PC-3 (cell line): ENCODE measurements at places on chromosomes 5 and 9. TPM values are rescaled to one million over a fixed set of nuclear protein-coding genes. Genes with fewer than 3 reads are reported as not detected.
A peak's percentile ranks its signal among the peaks of the same experiment; 100 is the strongest.

DNA sequence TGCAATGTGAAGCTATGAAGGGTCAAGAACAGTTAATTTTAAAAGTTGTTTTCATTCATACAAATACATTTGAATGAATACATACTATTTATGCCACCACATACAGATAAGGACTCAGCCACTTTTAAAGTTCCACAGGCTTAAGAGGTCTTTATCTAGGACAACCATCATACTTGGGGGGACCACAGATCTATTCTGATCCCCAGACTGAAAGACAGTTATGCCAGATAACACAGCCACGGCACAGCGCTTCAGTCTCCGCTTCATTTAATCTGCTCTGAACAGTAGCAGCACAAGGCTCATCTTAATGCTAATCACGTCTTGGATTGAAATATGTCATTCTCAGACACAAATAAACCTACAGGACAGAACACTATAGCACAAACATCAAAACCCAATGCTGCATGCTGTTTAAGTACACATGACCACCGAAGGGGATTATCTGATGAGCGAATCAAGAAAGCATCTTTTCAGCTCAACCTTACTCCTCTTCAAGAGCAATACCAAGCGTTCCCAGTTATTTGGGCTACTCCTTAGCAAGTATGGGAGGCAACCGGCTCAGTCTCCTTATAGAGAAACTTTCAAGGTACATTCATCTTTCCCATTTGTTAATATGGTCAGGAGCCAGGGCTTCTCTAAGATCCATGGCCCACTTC is 33.3 kb downstream of the PUM3 start:
- H3K27me3 ChIP-seq = no peaks in the 10 kb centered on the region
- H3K4me1 ChIP-seq = no peaks in the 10 kb centered on the region
- H3K4me3 ChIP-seq = no peak overlapping the region
- no peak for DNase-seq

- DNase-seq = no peak
- no peaks in the 10 kb centered on the region for H3K27me3 ChIP-seq
- no peak overlapping the region for H3K27ac ChIP-seq
These were observed 59.2 kb downstream of the NDST1 start for GRCh38 chr5:150567031-150567717.

DNA sequence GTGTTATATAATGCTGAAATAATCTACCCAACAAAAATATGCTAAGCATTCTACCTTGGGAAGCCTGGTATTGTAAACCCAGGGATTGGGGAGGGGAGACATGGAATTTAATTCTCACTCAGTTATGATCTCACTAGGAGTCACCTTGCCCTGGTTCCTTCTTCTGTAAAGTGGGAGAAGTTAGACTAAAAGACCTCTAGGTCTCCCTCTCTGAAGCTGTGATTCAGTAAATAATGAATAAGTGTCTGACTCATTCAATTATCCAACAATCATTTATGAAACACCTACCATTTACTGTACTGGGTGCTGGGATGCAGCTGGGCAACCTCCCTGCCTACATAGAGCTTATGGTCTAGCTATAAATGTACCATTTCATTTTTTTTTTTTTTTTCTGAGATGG is 20.2 kb upstream of the SPARC start:
- no peaks in the 10 kb centered on the region for H3K4me1 ChIP-seq
- no peak overlapping the region for H3K4me3 ChIP-seq
- no peaks in the 10 kb centered on the region for H3K27me3 ChIP-seq
- peak; percentile 74 for DNase-seq

- no peak overlapping the region for H3K27ac ChIP-seq
- H3K4me1 ChIP-seq = peaks cover 21% of the 10 kb centered on the region
- no peaks in the 10 kb centered on the region for H3K27me3 ChIP-seq
These were observed 60.3 kb downstream of the RICTOR start for GRCh38 chr5:39013938-39014337.

GRCh38 chr9:75911390-75911789 is 20.9 kb downstream of the PCSK5 start:
- no peaks in the 10 kb centered on the region for H3K36me3 ChIP-seq
- no peaks in the 10 kb centered on the region for H3K4me1 ChIP-seq
- H3K4me3 ChIP-seq = no peak overlapping the region
- no peak overlapping the region for H3K27ac ChIP-seq

DNA sequence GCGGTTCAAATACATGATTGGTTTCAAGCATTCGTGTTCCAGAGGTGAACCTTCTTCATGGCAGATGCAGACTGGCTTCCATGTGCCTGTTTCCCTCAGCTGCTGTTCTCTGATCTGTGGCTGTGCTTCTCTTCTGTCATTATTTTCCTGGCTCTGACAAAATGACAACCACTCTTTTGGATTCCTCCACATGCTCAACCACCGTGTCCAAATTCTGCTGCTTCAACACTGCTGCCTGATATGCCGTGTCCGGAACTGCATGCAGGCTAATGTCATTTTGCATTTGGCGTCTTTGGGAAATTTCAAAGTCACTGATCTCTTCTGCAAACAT is 368.7 kb upstream of the ZNF608 start:
- H3K36me3 ChIP-seq = no peaks in the 10 kb centered on the region
- H3K4me3 ChIP-seq = no peak overlapping the region
- no peaks in the 10 kb centered on the region for H3K27me3 ChIP-seq
- DNase-seq = no peak
- no peak overlapping the region for H3K27ac ChIP-seq
- H3K4me1 ChIP-seq = 0 out of 2 replicates have a peak, but pooled peaks cover 8% of the 10 kb centered on the region

DNA sequence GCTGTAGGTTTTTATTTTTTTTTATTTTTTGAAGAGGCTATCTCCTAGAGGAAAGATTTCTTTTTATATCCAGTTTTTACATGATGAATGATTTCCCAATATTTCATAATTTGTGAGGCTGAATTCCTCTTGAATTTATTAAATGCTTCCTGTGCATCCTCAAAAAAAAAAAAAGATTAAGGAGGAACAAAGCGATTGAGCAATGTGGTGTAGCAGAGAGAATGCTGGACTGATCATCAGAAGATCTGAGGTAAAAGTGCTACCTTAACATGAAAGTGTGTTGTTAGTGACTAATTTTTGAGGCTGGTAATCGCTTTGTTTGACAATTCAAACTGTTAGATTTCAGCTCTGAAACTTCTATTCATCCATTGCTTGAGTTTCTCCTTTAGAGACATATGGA is 125.1 kb downstream of the ESM1 start:
- no peak overlapping the region for H3K4me3 ChIP-seq
- DNase-seq = no peak
- H3K27me3 ChIP-seq = no peaks in the 10 kb centered on the region
- H3K4me1 ChIP-seq = no peaks in the 10 kb centered on the region
- no peak overlapping the region for H3K27ac ChIP-seq

DNA sequence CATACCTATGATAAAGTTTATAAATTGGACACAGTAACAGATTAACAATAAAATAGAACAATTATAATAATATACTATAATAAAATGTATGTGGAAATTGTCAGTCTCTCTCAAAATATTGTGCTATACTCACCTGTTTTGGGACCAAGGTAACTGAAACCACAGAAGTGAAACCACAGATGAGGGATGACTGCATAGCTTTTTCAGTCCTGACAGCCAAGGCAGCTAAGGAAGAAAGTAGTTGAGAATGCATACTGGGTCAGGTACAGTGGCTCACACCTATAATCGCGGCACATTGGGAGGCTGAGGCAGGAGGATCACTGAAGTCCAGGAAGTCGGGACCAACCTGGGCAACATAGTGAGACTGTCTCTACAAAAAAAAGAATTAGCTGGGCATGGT is 8.9 kb downstream of the SRP19 start:
- H3K27ac ChIP-seq = no peak overlapping the region
- no peak for DNase-seq
- no peak overlapping the region for H3K4me3 ChIP-seq
- peaks cover 31% of the 10 kb centered on the region for H3K36me3 ChIP-seq

- H3K4me1 ChIP-seq = peaks cover 11% of the 10 kb centered on the region; the same call in 1 of the 2 replicates
- no peaks in the 10 kb centered on the region for H3K36me3 ChIP-seq
- H3K4me3 ChIP-seq = no peak overlapping the region
- no peak overlapping the region for H3K27ac ChIP-seq
- H3K27me3 ChIP-seq = 0 out of 2 replicates have a peak, but pooled peaks cover 15% of the 10 kb centered on the region
These were observed 210.1 kb downstream of the ERCC6L2 start for GRCh38 chr9:96085491-96086143.

DNA sequence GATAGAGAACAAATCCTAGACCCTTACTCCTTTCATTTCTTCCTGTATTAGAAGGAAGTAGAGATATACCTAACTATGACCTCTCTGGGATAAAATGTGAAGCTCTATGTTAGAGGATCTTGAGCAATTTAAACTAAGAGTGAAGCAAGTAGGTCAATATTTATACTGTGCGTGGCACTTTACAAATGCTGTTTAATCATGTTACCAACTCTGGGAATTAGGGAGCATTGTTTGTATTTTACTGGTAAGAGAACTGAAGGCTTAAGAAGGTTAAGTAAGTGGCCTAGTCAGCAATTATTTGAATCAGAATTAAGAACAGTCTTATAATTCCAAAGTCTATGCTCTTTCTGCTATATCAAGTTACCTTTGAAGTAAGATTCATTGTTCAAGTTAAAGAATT is 12.0 kb downstream of the TNC start:
- peak overlapping the region; percentile 97 for H3K27ac ChIP-seq
- H3K4me3 ChIP-seq = peak overlapping the region; percentile 40; the same call in 1 of the 2 replicates
- H3K4me1 ChIP-seq = peaks cover 50% of the 10 kb centered on the region
- no peaks in the 10 kb centered on the region for H3K27me3 ChIP-seq
- DNase-seq = peak; percentile 80

DNA sequence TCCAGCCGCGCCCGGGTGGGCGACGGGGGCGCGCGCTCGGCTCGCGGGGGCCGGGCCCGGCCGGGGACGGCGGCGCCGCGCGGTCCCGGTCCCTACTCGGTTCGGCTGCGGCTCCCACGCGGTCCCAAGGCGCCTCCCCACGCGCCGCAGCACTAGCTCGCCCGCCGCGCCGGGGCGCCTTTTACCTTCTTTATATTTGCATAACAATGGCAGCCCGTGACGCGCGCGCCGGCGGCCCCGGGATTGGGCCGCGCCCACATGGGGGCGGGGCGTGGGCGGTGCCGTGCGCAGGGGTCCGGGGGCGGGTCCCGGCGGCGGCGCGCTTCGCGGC is at the start of gene NRARP:
Gene NRARP, minus strand, starts transcription at position 154 of the 331 bp plus-strand sequence. CDS start 343 bp downstream, outside the sequence.
- H3K4me3 ChIP-seq = peak within 1 kb of the TSS; percentile 89
- peak; percentile 85 for DNase-seq
- H3K27me3 ChIP-seq = no peaks in the 10 kb centered on the region
- H3K27ac ChIP-seq = peak within 1 kb of the TSS; percentile 30

DNA sequence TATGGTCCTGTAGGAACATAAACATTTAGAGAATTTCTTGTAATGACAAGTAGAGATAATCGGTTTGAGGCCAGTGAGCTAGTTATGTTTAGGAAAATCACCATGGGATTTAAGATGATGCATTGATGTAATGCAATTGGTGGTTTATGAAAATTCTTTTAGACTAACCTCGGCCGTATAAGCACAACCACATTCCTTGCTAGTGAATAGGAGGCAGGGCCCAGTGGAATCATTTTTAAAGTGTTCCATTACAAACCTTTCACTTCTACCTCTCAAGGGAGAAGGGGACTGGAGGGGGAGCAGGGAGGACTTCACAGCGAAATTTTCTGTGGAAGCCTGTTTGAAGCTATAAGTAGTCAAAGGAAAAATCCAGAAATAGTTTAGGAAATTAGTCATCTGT is 71.8 kb upstream of the NFIL3 start:
- no peak overlapping the region for H3K4me3 ChIP-seq
- no peaks in the 10 kb centered on the region for H3K27me3 ChIP-seq
- no peak overlapping the region for H3K27ac ChIP-seq

GRCh38 chr5:38607396-38607795 is 51.0 kb upstream of the LIFR start:
- H3K27me3 ChIP-seq = no peaks in the 10 kb centered on the region
- peak; percentile 49 for DNase-seq
- no peak overlapping the region for H3K4me3 ChIP-seq
- H3K27ac ChIP-seq = no peak overlapping the region
- no peaks in the 10 kb centered on the region for H3K36me3 ChIP-seq
- H3K4me1 ChIP-seq = peaks cover 24% of the 10 kb centered on the region

- H3K27me3 ChIP-seq = no peaks in the 10 kb centered on the region
- no peak overlapping the region for H3K4me3 ChIP-seq
- no peak overlapping the region for H3K27ac ChIP-seq
- no peaks in the 10 kb centered on the region for H3K4me1 ChIP-seq
These were observed 260.4 kb downstream of the CWC27 start for GRCh38 chr5:65029178-65029577.

GRCh38 chr9:6938873-6939272 is 181.1 kb downstream of the KDM4C start:
- no peak overlapping the region for H3K4me3 ChIP-seq
- H3K27me3 ChIP-seq = no peaks in the 10 kb centered on the region
- peaks cover 22% of the 10 kb centered on the region for H3K4me1 ChIP-seq
- H3K27ac ChIP-seq = no peak overlapping the region

DNA sequence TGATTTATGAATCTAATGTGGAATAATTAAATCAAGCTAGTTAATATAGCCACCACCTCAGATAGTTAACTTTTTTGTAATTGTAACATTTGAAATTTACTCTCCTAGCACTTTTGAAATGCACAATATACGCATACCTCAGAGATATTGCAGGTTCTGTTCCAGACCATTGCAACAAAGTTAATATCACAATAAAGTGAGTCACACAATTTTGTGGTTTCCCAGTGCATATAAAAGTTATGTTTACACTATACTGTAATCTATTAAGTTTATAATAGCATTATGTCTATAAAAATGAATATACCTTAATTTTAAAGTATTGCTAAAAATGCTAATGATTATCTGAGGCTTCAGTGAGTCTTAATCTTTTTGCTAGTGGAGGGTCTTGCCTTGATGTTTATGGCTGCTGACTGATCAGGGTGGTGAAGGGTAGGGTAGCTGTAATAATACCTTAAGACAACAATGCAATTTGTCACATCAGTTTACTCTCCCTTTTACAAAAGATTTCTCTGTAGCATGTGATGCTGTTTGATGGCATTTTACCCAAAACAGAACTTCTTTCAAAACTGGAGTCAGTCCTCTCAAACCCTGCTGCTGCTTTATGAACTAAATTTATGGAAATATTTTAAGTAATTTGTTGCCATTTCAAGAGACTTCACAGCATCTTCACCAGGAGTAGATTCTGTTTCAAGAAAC is 235.1 kb upstream of the ADAMTSL1 start:
- H3K27ac ChIP-seq = peak overlapping the region; percentile 99
- no peaks in the 10 kb centered on the region for H3K27me3 ChIP-seq
- peaks cover 51% of the 10 kb centered on the region for H3K4me1 ChIP-seq
- peak; percentile 86 for DNase-seq
- H3K4me3 ChIP-seq = peak overlapping the region; percentile 51
- no peaks in the 10 kb centered on the region for H3K36me3 ChIP-seq

GRCh38 chr9:32200241-32200640 is 184.2 kb upstream of the ACO1 start:
- no peak for DNase-seq
- peaks cover 9% of the 10 kb centered on the region; the same call in 1 of the 2 replicates for H3K27me3 ChIP-seq
- H3K27ac ChIP-seq = no peak overlapping the region
- H3K36me3 ChIP-seq = no peaks in the 10 kb centered on the region
- no peak overlapping the region for H3K4me3 ChIP-seq
- H3K4me1 ChIP-seq = no peaks in the 10 kb centered on the region

- peaks cover 14% of the 10 kb centered on the region for H3K4me1 ChIP-seq
- no peaks in the 10 kb centered on the region for H3K27me3 ChIP-seq
- no peak overlapping the region for H3K4me3 ChIP-seq
- DNase-seq = peak; percentile 72
- H3K27ac ChIP-seq = peak overlapping the region; percentile 95
- H3K36me3 ChIP-seq = no peaks in the 10 kb centered on the region
These were observed 91.4 kb upstream of the RAI14 start for GRCh38 chr5:34564710-34565235.

Gene PCDH12
- 0.15 TPM in 1 of 2 replicates, not detected in the other for total RNA-seq

Gene ACSL6
- total RNA-seq = 0.15 and 0.35 TPM in 2 replicates

Gene TIFAB
- not detected in 2 replicates for total RNA-seq

Gene ARHGEF39
- 2.6 and 4.1 TPM in 2 replicates for total RNA-seq

Gene ZFP37
- total RNA-seq = not detected in 2 replicates

Gene ZNF483
- 3.0 and 3.9 TPM in 2 replicates for total RNA-seq

Gene WNK2
- 11.7 and 15.5 TPM in 2 replicates for total RNA-seq
